ENCODE measurements at places on chromosomes 6 and 20.

DNA sequence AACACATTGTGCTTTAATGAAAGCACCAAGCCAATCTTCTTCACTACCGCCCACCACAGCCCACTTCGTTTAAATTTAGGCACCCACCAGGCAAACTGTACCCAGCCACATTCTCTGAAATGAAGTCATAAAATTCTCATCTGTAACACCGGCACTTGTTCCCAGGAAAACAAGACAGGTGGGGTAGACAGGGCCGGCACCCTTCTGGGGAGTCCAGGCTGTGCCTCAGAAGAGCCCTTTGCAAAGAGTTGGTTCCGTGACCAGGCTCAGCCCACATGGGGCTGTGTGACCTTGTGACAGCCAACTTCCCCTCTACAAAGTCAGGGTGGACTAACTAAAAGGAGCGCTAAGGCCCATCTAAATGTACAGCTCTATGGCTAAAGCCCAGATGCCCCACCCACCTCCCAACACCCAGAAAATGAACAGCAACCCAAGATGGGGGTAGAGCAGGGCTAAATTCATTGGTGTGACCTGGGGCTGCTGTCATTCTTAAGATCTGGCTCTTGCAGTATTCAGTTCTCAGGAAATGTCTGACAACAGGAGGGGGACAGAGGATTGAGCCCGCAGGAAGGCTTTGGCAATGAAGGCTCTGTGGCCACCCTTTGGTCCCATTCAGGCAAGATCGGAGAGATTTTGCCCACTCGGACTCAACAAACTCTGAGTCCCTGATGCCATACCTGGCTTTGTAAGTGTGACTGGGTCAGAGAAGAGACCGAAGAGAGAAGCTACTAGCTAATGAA is 56.7 kb downstream of the TRERF1 start:
- DNase-seq = no peak

- no peak for DNase-seq
Measured at GRCh38 chr20:45918182-45918737, 6.3 kb upstream of the PLTP start.

- no peak for DNase-seq
Measured at GRCh38 chr6:70363741-70364493, 49.4 kb upstream of the FAM135A start.

- no peak for DNase-seq
Measured at GRCh38 chr20:1953621-1954020, 40.2 kb downstream of the PDYN start.

- DNase-seq = no peak
Measured at GRCh38 chr6:38974389-38975151, 74.0 kb upstream of the GLP1R start.

DNA sequence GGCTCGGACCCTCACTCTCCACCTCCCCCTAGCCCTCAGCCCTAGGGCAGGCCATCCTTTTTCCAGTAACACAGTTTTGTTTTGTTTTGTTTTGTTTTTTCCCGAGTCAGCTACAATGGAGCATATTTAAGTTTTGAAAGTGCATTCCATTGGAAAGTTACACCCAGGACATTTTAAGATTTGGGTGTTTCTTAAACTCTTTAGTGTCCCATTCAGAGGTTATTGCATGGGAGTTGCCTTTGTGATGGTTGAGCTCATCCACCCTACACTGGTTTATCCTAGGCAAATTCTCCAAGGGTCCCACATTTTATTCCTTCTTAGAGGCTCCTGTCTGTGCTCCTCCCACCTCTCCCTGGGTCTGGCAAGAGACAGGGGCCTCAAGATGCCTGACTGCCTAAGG is 58.9 kb downstream of the THBS2 start:
- DNase-seq = no peak

DNA sequence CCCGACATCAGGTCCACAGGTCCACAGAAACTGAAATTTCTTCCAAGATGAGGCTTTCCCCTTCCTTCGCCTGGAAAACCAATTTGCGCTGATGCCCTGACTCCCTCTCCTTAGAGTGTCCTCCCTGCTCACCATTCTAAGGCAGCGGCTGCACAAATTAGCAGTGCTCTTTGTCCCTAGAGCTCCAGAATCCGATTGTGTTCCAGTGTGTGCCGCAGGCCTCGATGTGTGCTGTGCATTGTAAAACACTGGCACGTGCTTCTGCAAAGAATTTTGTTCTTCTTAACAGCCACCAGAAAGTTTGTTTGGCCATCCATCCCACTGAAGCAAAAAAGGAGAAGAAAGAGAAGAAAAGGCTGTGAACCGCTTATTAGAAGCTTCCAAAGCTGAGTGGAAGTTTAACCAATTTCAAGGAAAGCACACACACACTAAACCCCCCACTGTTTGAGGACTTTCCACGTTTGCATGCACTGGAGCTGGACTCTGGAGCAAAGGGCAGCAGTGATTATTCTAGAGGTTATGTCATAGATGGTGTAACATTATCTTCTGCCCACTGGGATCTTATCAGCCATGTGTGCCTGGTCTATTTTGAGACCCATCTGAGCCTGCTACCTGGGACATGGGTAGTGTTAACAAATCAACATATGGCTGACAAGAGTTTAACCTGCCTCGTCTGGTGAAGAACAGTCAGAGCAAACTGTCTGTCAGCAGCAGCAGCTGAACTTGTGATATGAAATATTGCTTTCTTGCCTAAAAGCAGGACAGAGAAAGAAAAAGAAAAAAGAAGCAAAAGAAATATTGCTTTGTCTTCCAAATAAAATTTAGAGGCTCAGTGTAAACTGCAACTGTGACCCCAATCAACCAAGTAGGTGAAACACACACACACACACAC is 64.9 kb upstream of the RREB1 start:
- DNase-seq = no peak

DNA sequence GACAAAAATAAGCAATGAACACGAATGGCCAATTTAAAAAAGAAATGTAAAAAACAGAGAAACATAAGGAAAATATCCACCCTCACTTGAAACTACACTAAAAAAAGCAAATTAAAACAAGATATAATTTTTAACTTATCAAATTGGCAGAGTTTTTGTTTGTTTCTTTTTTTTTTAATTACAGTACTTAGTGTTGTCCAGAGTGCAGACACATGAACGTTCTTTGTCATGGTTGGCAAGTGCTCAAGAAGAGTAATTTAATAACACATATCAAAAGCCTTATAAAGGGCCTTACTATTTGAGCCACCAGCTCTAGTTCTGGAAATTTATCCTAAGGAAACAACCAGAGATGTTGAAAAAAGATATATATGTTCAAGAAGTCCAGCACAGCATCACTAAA is 142.3 kb downstream of the ATXN1 start:
- DNase-seq = no peak

GRCh38 chr20:39524371-39524911 is 562.3 kb downstream of the DHX35 start:
- no peak for DNase-seq

- DNase-seq = no peak
Measured at GRCh38 chr6:40710626-40711330, 123.6 kb upstream of the LRFN2 start.
